ENCODE measurements at places on chromosomes 3 and 15.

DNA sequence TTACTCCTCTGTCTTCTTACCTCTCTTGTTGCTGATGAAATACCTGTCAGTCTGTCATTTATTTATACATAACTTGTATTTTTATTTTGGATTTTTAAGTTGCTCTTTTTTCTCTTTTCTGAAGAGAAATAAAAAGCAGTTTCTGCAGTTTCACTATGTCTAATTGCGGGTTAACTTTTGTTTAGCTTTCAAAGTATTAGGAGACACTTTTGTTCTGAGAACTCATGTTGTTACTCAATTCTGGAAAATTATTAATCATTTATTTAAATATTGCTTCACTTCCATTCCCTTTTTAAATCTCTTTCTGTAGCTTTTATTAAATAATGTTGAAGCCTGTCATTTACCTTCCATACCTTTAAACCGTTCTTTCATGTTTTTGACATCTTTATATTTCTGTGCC is 29.2 kb downstream of the MYLK start:
- DNase-seq: no peak

- no peak for DNase-seq
Observed at GRCh38 chr3:129552287-129553050, 9.5 kb downstream of the H1-8 start.

- no peak for DNase-seq
Observed at GRCh38 chr3:168828943-168829342, 733.2 kb upstream of the GOLIM4 start.

DNA sequence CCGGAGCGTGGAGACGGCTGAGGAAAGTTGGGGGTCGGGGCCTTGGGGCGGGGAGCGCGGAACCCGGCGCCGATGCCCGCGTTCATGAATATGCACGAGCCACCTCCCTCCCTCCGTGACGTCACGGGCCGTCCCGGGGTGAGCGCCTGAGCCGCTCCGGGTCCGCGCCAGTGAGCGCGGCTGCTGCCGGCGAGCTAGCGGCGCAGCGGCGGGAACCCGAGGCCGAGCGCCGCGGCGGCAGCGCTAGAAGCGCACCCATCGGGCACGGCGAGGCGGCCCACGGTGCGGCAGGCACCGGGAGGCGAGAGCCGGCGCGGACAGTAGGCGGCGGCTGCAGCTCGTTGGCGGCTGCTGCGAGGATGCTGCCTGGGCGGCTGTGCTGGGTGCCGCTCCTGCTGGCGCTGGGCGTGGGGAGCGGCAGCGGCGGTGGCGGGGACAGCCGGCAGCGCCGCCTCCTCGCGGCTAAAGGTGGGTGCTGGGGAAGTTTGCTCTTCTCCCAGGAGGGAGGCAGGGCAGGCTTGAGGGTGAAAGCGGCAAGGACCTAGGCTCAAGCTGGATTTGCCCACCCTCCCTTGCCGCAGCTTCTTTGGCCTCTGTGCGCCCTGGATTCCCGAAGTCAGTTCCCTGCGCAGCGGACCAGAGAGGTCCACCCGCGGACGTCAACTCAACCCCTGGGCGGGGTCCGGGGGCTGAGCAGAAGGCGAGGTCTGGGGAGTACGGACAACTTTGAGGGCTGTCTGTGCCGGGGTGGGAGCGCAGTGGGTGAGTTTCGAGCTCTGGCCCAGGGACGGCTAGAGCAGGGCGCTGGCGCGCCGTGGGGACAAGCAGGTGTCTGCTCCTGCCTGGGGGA is at the start of gene CLSTN2:
CLSTN2 (plus strand) TSS at position 170 of the 850 bp plus-strand sequence.
- DNase-seq: peak; percentile 66

DNA sequence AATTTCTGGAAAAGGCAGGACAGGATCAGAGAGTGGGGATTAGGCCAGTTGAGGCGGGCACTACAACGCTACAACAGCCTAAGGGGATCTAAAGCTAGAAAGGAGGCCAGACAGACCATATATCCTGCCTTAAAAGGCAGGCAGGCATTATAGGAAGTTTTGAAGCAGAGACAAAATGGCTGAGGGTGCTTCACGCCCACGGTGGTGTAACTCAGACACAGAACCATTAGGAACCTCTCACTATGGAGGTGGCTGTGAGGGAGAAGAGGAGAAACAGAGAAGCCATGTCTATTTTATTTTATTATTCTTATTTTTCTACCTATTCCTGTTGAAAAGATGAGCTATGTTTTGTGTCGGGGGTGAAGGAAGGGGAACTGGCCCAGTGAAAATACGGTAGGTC is 2.1 kb upstream of the USP4 start:
- no peak for DNase-seq

- no peak for DNase-seq
Observed at GRCh38 chr15:28264166-28264565, 57.8 kb downstream of the HERC2 start.

DNA sequence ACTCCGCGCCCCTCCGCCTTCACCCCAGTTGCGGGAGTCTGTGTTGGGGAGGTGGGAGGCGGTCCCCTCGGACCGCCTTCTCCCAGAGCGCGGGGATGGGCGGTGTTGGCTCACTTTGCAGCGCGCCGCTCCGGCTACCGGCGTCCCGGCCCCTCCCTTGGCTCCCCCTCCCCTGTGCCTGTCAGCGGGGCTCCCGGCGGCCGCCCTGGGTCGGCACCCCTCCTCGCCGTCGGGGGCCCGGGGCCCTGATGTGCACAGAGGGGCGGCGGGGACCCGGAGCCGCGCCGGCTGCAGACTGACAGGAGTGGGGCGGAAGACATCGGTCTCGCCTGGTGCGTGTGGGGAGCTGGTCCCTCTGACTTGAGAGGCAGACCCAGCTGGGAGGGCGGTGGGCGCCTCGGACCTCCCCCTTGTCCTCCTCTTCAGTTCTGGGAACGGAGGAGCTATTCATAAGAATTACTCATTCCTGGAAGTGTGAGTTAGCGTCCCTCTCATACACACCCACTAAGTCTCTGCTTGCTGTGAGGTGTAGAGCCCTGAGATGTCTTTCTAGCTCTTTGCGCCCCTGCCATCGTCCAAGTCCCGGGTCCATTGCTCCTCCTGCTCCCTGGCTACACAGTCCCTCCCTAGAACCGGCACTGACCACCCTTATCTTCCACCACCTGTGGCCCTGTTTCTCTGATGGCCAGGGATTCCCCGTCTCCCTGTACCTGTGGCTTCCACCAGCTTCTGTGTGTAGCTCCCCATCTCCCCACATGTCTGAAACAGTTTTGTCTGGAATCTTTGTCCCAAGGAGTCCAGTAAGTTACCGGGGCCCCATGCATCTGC is 42.3 kb upstream of the ROPN1 start:
- DNase-seq: peak; percentile 12

DNA sequence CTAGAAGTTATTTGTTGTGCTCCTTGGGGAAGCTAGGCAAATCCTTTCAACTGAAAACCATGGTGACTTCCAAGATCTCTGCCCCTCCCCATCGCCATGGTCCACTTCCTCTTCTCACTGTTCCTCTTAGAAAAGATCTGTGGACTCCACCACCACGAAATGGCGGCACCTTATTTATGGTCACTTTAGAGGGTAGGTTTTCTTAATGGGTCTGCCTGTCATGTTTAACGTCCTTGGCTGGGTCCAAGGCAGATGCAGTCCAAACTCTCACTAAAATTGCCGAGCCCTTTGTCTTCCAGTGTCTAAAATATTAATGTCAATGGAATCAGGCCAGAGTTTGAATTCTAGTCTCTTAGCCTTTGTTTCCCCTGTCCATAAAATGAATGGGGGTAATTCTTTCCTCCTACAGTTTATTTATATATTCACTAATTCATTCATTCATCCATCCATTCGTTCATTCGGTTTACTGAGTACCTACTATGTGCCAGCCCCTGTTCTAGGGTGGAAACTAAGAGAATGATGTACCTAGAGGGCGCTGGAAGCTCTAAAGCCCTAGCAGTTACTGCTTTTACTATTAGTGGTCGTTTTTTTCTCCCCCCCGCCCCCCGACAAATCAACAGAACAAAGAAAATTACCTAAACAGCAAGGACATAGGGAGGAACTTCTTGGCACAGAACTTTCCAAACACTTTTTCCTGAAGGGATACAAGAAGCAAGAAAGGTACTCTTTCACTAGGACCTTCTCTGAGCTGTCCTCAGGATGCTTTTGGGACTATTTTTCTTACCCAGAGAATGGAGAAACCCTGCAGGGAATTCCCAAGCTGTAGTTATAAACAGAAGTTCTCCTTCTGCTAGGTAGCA is 657 bp downstream of the PATL2 start:
- DNase-seq: no peak

All from progenitor cell of endocrine pancreas (in vitro differentiated cells).